ENCODE measurements at places on chromosomes 2 and 18.

GRCh38 chr2:230932556-230933511 is 7.8 kb upstream of the GPR55 start:
- no peak for DNase-seq

DNA sequence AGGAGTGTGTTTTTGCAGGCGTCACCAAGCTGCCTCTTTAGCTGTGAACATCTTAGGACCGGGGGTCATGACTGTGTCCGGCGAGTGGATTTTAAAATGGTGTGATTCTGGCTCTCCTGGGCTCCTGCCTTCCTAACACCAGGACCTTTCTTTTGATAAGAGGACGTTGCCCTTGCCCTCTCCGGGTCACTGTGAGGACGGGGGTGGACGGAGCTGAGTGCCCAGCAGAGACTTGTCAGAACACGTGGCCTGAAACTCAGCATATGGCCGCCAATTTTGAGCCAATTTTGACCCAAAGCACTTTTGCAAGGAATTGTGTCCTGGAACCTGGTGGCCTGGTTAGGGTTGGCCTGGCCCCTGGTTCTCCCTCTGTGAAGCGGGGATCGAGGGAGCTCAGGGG is 40.2 kb downstream of the RTP5 start:
- DNase-seq: no peak

GRCh38 chr18:2610549-2610948 is 39.2 kb downstream of the NDC80 start:
- peak; percentile 27 for DNase-seq

DNA sequence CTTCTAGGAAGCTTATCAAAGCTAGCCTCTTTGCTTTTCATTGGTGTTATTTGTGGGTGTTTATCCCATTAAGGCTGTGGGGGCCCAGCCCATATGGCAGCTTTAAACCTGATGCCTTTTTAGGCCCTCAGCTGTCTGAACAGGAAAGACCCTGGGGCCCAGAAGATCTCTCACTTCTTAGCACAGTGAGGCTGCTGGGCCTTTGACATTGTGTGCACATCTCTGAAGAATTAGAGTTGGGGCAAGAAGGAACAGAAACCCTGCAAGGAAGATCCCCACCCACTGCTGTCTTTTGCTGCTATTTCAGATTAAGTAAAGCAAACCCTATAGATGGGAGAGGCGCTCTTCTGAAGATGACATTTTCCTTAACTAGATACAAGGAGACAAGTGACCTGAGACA is 250.0 kb downstream of the SMAD2 start:
- no peak for DNase-seq

- DNase-seq: no peak
Observed at GRCh38 chr2:42809131-42809818, 16.9 kb upstream of the HAAO start.

- DNase-seq: no peak
Observed at GRCh38 chr2:105231232-105231619, 10.3 kb upstream of the GPR45 start.

DNA sequence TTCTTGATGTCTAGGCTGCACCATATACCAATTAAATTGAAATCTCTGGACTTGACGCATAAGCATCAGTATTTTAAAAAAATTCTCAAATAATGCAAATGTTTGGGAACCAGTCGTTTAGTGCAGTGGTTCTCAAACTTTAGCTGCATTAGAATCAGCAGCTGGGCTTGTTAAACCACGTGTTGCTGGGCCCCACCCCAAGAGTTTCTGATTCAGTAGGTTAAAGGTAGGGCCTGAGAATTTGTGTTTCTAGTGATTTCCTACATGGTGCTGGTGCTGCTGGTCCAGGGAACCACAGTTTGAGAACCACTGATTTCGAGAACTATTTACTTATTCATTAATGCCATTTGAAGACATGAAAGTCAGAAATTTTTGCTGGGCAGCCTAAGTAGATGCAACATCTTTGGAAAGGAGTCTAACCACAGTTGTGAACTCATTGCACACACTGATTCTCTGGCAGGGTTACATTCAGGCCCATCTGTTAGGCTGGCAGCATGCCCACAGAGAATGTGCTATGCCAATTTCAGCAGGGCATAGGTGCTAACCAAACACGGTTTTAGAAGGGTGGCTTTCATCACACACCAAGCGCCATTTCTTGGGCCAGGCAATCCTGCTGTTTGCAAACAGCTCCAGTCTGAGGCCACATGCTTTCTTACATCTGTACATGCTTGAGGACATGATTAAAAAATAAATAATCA is 26.4 kb upstream of the ATP5MC3 start:
- DNase-seq: no peak

GRCh38 chr2:192500550-192501200 is 305.9 kb upstream of the TMEFF2 start:
- DNase-seq: no peak

DNA sequence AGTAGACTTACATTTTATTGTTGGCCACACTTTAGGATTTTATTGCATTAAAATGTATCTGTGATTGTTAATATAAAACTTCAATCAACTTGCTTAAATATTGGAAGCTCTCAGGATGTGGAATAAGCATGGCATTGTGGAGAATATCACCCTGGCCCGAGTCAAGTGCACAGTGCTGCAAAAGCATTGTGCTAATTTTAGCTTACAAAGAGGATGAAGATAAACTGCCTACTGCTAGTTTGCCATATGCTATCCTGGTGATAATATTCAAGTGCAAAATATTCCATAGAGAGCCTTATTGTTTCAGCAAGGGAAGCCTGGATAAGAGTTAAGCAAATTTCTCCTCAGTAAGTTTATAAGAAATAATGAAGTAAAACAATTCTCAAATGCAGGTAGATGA is 54.5 kb downstream of the MEIS1 start:
- no peak for DNase-seq

- no peak for DNase-seq
Observed at GRCh38 chr2:5596868-5597267, 95.3 kb upstream of the SOX11 start.

DNA sequence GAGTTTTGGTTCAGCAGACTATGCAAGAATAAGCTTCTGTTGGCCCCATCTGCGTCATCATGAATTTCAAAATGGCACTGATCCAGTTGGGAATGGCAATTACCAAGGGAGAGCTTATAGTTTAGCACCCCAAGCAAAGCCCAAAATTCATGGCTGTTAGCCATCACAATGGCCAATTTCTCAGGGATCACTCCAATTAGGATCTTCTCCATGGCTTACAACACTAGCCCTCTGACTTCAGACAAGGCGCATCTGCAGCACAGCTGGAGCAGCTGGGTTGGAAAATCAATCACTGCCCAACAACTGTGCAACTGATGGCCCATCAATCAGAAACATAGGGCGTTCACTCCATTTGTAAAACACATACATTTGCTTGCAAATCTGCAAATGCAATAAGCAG is 273.6 kb downstream of the SRBD1 start:
- no peak for DNase-seq

DNA sequence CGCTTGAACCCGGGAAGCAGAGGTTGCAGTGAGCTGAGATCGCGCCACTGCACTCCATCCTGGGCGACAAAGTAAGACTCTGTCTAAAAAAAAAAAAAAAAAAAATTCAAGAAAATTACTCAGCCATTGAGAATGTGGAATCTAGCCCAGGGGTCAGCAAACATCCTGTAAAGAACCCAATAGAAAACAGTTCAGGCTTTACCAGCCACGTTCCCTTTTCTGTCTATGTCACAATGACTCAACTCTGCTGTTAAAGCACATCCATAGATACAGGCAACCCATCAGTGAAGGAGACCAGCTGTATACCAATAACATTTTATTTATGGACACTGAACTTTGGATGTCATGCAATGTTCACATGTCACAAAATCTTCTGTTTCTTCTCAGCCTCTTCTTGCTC is 435.6 kb upstream of the GYPC start:
- DNase-seq: no peak

DNA sequence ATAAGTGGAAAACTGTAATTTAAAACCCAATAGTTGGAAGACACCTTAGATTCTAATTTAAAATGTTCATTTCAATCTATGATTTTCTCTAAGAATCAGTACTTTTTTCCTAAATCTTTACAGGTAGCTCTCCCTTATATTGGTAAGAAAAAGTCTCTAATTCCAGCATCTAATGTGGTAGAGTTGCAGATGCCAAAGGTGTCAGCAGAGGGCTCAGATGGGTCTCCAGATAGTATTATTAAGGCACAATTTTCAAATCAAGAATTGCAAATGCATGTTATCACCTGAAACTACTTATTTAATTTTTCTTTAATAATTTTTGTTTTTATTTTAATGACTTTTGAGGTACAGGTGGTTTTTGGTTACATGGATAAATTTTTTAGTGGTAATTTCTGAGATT is 25.5 kb upstream of the ITGA4 start:
- peak; percentile 57 for DNase-seq

DNA sequence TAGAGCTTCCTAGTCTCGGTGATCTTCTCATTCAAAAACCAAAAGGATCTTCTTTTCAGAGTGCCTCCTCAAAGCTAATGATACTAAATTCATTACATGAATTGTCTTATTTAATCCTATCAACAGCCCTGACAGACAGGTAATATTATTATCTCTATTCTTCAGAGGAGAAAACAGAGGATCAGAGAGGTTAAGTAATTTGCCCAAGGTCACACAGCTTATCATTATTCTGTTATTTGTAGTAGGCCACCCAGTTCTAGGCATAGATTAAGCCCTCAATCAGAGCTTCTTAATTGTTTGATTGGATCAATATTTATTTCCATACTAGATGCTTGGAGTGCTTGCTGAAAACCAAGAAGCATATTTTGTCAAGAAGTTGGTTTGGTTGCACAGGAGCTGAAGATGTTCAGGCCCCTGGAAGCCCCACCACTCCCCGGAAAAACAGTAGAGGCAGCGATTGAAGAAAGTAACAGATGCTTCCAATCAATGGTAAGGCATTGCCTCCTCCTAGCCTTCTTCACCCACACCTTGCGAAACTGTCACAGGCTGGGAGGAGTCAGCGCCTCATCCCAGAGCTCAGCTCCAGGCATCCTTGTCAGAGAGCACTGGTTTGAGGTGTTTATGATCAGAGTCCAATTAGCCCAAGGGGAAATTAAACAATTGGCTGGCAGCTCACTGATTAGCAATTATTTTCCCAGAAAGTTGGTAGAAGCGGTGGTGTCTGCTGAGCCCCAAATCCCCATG is 487.2 kb downstream of the BCL11A start:
- DNase-seq: no peak

GRCh38 chr18:70920840-70921374 is 632.1 kb downstream of the SOCS6 start:
- DNase-seq: no peak

DNA sequence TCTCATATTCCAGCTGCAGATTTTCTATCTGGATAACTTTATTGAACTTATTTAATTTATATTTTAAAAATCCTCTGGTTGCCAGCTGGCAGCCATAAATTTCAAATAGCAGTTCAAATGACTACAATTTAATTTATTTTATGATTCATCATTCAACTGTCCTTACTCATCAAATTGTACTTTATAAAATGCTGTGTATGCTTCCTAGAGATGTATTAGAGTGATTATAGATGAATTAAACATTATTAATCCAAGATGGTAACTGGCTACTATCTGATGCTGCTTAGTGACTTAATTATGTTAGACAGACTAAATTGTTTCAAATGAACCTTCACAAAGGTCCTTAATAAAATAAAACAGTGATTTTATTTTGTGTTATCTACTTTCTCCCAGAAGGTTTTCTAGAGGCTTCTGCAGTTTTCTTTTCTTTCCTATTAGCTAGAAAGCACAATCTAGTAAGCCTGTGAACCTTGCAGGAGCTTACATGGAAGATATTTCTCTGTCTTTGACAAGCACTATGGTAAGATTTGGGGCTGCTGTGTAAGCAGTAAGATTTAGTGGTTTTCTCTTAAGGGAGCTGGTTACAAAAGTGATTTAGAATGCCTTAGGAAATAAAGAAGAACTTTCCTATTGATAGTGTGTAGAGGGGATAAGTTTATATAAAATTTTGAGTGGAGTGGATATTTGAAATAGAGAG is 322.3 kb downstream of the FSIP2 start:
- DNase-seq: no peak

DNA sequence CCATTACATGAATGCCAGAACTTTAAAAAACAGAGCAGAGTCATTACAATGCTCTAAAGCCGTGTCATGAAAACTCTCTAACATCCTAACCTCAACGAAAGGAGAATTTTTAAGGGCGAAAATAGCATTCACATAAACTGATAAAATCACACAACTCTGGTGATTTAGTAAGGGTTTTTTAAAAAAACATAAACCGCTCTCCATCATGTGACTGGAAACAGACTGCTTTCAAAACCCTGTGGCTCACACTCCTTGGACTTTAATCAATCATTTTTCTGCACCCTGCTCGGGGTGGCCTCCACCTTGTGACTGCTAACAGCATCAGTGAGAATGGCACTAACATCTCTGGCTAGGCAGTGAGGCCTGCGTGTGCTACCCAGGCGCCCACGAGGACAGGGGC is 12.1 kb downstream of the DOCK10 start:
- peak; percentile 71 for DNase-seq

GRCh38 chr2:164835302-164835701 is 6.3 kb downstream of the COBLL1 start:
- no peak for DNase-seq

DNA sequence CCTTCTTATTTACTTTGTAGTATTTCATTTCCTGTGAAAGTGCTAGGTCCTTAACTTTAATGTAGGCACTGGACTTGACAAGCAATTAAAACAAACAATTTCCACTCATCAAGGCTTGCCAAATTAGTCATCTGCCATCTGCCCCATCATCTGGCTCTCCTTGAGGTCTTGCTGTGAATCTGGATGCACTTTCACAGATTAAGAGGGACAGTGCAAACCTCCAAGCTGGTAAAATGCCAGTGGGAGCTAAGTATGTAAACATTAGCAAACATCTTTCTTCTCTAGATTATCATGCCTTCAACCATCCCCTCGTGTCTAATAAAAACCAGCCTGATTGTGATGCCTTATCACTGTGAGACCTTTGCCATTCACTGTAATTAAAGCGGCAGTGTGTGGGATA is 402.9 kb downstream of the ERBB4 start:
- DNase-seq: no peak

DNA sequence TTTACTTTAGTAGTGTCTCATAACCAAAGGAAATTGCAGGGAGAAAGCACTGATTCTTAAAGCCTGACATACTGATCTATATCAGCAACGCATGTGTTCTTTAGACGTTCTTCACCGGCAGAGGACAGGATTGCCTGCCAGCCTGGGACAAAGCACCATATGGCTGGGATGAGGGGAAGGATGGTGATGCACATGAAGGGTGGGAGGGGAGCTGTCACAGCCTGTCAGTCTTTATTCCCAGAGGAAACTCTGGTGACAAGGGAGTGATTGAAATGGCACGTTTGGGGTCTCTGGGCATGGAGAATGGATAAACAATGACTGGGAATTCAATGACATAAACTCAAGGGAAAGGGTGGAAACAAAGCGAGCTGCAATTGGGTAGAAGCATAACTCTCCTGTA is 808.1 kb downstream of the DCC start:
- no peak for DNase-seq

GRCh38 chr18:13051950-13052349 is 60.8 kb downstream of the CEP192 start:
- peak; percentile 84 for DNase-seq

Measured in hematopoietic multipotent progenitor cell treated with erythropoietin and hydrocortisone succinate and interleukin-3 and kit ligand, for 4 days (in vitro differentiated cells).